NCI-H2081 (cell line): ENCODE measurements at places on chromosomes 11 and 22.

DNA sequence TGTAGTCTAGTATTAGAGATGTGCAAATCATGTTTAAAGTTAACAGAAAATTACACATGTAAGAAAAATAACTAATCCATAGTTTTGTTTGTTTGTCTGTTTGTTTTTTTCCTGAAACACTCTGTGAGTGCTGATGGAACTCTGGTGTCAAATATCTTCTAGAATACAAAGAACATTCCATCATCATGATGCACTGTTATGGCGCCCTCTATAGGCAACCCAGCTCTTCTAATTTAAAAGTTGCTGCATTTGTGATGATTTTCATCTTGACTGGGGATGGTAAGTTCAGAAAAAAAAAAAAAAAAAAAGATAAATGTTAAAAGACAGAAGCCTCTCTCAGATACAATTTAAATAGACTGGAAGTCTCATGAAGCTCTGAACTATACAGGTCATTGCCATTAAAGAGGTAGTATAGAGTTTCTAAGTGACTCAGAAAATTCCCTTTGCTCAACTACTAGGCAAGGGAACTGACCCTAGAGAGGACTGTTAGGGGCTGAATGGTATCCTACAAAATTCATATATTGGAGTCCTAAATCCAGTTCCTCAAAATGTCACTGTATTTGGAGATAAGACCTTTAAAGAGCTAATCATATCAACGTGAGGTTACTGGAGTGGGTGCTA lies 597.2 kb upstream of the ANO3 start:
- no peak for DNase-seq

- DNase-seq, result no peak
Measured at GRCh38 chr11:44574610-44575287, 9.3 kb downstream of the CD82 start.

- peak; percentile 62 for DNase-seq
Measured at GRCh38 chr11:6576471-6577373, 26.7 kb downstream of the RRP8 start.

DNA sequence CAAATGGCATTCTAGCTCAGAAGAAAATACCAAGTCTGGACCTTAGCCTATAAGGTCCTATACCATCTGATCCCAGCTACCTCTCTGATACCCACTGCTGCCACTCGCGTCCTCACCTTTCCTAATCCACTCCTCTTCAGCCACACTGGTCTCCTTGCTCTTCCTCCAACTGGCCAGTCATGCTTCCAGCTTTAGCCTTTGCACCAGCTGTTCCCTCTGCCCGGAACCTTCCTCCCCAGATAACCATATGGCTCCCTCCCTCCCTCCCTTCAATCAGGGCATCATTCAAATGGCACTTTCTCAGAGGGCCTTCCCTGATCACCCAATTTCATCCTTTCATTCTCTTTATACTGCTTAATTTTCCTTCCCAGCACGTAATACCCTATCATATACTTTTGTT lies 67.9 kb downstream of the KCNC1 start:
- DNase-seq, result no peak

DNA sequence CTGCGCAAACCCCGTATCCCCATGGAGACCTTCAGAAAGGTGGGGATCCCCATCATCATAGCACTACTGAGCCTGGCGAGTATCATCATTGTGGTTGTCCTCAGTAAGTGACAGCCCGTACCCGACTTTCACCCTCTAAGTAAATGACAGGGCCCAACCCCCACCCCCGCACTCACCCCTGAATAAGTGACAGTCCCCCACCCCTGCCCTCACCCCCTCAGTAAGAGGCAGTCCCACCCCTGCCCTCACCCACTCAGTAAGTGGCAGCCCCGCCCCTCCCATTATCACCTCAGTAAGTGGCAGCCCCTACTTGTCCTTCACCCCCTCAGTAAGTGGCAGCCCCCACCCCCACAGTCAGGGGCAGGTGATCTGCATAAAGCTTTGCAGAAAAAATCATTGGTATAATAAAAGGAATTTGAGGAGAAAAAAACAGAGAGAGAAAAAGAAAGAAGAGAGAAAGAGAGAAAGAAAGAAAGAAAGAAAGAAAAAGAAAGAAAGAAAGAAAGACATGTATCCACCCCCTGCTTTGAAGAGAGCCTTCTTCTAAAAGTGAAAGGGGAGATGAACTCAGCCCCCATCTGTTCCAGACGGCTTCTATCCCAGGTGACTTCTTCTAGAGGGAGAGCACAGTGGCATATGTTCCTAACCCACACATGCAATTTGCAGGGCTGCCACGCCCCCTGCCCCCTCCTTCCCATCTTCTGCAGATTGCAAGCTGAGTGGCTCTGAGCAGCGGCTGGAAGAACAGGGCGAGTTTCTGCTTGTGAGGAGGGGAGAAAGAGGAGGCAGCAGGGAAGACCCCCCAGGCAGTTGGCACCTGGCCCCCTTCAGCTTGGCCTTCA lies 12.5 kb upstream of the SMIM35 start:
- DNase-seq, result no peak

- no peak for DNase-seq
Measured at GRCh38 chr22:39731481-39731880, 160.9 kb downstream of the CACNA1I start.

GRCh38 chr11:79198898-79199250 lies 242.0 kb downstream of the TENM4 start:
- DNase-seq, result no peak

- no peak for DNase-seq
Measured at GRCh38 chr22:16801571-16801970, 23.6 kb downstream of the XKR3 start.

DNA sequence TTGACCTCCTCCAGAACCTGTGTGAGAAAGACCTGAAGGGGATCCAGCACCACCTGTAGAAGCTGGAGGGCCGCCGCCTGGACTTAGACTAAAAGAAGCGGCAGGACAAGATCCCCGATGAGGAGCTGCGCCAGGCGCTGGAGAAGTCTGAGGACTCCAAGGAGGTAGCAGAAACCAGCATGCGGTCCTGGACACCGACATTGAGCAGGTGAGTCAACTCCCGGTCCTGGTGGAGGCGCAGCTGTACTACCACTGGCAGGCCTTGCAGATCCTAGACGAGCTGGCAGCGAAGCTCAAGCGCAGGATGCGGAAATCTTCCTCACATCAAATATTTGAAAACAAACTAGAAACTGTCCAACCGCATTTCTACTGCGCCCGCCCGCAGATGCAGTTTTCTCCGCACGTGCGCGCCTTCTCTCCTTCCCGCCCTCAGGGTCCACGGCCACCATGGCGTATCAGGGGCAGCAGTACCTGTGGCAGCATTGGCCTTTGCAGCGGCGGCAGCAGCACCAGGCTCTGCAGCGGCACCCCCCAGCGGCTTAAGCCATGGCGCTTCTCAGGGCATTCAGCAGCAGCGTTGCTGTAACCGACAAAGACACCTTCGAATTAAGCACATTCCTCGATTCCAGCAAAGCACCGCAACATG lies 10.2 kb downstream of the CLDN25 start:
- no peak for DNase-seq

- DNase-seq, result no peak
Measured at GRCh38 chr11:30046578-30046945, 29.7 kb upstream of the KCNA4 start.

GRCh38 chr11:22725079-22725478 lies 58.7 kb downstream of the GAS2 start:
- DNase-seq, result no peak

DNA sequence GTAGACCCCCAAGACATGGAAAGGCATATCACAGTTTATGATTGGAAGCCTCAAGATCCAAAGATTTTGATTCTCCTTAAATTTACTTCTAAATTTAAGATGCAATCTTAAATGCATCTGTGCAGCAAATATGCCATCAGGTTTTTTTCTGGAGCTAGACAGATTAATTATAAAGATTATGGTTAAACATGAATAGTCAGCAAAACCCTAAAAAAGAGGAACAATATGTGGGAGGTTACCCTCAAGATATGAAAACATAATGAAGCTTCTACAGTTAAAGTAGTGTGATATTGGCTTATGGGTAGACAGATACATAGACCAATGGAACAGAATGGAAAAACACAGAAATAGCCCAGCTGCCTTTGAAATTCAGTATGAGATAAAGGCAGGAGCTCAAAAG lies 31.7 kb downstream of the OR8B12 start:
- no peak for DNase-seq

- DNase-seq, result no peak
Measured at GRCh38 chr22:35977136-35977535, 51.5 kb downstream of the RBFOX2 start.

GRCh38 chr11:2651826-2652271 lies 47.9 kb downstream of the KCNQ1OT1 start:
- DNase-seq, result no peak

DNA sequence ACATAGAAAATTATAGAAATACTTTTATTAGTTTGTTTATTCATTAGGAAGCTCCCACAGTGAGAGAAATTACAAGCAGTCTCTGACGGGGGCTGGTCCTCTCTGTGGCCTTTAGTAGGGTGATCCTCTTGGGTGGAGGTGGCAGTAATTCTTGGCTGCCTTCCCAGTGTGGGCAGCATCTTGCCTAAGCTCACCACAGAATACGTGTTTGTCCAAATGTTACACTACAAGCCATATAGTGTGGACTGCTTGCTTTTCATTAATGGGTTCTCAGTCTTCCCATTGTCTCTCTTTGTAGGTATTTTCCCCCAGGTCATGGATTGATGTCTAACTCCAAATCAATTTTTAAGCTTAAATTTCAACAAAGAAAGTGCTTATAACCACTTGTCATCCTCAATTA lies 43.3 kb downstream of the ENDOD1 start:
- no peak for DNase-seq

- DNase-seq, result no peak
Measured at GRCh38 chr22:48104766-48105165, 1342.3 kb downstream of the TBC1D22A start.

DNA sequence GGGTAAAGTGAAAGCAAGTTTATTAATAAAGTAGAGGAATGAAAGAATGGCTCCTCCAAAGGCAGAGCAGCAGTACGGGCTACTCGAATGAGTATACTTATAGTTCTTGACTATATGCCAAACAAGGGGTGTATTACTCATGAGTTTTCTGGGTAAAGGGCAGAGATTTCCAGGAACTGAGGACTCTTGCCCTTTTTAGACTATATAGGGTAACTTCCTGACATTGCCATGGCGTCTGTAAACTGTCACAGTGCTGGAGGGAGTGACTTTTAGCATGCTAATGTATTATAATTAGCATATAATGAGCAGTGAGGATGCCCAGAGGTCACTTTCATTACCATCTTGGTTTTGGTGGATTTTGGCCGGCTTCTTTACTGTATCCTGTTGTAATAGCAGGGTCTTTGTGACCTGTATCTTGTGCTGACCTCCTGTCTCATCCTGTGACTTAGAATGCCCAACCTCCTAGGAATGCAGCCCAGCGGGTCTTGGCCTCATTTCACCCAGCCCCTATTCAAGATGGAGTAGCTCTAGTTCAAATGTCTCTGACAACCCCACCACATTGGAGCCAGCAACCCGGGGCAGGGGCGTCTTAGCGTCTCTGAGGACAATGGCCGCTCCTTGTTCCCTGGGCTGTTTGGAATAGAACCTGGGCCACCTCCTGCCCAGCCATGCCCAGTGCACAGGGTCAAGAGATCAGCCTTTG lies 34.9 kb upstream of the CD82 start:
- DNase-seq, result no peak

GRCh38 chr11:114158421-114158820 lies 98.9 kb downstream of the ZBTB16 start:
- no peak for DNase-seq

- DNase-seq, result no peak
Measured at GRCh38 chr11:61930933-61931332, 13.6 kb upstream of the RAB3IL1 start.

GRCh38 chr11:123375832-123376231 lies 54.2 kb upstream of the GRAMD1B start:
- no peak for DNase-seq

DNA sequence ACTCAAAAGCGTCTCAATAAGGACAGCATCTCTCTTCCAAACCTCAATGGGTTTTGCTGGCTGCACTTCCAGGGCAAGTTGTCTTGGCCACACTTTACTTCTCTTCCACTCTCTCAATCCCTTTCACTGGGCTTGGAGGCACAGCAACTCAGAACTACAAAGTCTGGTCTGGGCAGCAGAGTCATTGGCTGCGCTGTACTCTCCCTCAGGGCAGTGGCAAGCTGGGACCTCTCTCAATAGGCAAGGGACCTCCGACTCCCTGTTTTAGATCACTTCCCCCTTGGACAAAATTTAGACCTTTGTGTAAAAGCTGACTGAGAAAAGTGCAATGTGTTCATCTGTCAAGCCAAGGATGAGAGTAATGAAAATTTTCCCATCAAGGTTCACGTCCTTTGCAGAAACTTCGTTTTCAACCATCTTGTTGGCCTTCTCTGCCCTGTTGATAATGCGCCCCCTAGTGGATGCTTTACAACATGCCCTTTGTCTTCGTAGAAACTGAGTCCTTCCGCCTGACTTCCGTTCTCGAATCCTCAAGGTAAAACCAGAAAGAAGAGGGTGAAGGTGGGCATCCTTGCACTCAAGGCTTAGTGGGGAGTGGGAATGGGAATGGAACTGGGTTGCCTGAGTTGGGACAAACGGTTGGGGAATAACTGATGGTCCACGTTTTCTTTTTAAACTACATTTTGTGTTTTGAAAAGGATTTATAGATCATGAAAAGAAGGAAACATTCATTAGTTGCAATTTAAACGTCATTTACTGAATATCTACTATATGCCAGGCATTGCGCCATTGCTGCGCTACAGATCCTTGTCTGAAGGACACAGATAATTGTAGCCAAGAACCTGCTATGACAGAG lies 99.1 kb downstream of the CD44 start:
- peak; percentile 73 for DNase-seq

- DNase-seq, result no peak
Measured at GRCh38 chr11:99019696-99020095, 1.1 kb upstream of the CNTN5 start.

DNA sequence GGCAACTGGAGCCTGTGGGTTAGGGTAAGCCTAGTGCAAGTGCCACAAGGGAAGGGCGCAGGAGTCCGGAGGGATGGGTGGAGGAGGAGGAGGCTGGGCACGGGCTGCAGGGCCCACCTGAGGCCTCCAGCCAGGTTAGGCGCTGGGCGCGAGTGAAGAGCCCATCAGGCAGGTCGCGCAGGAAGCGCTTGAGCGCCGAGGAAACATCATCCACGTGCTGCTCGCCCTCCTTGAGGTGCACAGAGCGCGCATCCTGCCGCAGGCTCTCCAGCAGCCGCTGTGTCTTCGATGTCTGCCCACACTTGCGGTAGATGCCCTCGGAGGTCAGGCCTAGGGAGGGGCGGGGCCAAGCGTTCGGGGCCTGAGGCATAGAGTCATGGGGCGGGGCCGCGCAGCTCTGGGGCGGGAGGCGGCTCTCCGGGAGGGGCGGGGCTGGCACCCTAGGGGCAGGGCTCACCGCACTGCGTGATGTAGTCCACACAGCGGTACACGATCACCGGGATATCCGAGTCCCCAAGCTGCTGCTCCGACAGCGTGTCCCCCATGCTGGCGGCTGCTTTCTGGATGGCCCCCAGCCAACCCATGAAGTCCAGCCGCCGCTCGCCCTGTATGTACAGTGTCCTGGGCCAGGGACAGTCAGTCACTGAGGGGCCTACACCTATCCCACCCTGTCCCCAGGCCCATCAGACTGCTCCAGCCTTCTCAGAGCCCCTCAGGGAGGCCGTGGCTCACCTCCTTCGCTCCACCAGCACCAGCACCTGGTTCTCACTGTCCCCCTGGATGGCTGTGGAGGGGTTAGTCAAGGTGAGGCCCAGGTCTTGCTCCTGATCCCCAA lies 22.9 kb upstream of the PDE2A start:
- DNase-seq, result no peak

- no peak for DNase-seq
Measured at GRCh38 chr11:109306322-109306721, 115.7 kb upstream of the C11orf87 start.

GRCh38 chr22:37126882-37127281 lies 17.4 kb upstream of the TMPRSS6 start:
- no peak for DNase-seq
